Activated T-cell treated with anti-CD3 and anti-CD28 coated beads, Interleukin-2, amount 50 U/mL, for 4 hours (primary cell): ENCODE measurements at places on chromosomes 4 and X.

- no peak for DNase-seq
Measured at GRCh38 chrX:16516232-16516876, 133.6 kb upstream of the S100G start.

GRCh38 chr4:85842540-85842939 lies 367.6 kb downstream of the ARHGAP24 start:
- DNase-seq: no peak

DNA sequence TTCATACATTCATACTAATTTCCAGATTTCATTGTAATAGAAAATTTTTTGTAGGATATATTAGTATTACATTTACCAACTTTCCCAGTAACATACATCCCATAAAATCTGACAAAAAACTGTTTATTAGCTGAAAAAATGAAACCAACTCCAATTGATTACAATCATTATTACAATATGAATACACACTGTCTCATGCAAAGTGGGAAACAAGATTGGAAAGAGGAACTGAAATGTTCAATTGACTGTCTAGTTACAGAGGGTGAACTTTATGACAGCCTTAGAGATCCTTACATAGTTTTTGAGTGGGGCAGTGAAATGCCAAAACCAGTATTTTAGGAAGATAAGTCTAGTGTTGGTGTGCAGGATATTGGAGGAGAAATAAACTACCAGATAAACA lies 2.3 kb upstream of the AMBN start:
- no peak for DNase-seq

- DNase-seq: no peak
Measured at GRCh38 chrX:20461576-20461975, 194.9 kb upstream of the RPS6KA3 start.

- no peak for DNase-seq
Measured at GRCh38 chr4:64539234-64539849, 130.1 kb upstream of the TECRL start.

- no peak for DNase-seq
Measured at GRCh38 chr4:29588617-29589016, 1131.6 kb upstream of the PCDH7 start.
